Ureter (tissue), 1 donor: ENCODE measurements at places on chromosomes 13 and 19.

DNA sequence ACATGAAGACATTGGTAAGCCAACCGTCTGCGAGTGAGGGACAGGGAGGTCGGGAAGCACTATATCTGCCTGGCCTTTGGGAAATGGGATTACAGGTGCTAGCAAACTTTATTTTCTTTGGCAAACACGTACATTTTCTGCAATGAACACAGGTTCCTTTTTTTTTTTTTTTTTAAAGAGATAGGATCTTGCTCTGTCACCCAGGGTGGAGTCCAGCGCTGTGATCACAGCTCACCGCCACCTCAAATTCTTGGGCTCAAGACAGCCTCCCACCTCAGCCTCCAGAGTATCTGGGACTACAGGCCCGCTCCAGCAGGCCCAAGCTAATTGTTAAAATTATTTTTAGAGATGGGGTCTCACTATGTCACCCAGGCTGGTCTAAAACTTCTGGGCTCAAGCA is 24.2 kb downstream of the ELAVL1 start:
- no peak for DNase-seq

DNA sequence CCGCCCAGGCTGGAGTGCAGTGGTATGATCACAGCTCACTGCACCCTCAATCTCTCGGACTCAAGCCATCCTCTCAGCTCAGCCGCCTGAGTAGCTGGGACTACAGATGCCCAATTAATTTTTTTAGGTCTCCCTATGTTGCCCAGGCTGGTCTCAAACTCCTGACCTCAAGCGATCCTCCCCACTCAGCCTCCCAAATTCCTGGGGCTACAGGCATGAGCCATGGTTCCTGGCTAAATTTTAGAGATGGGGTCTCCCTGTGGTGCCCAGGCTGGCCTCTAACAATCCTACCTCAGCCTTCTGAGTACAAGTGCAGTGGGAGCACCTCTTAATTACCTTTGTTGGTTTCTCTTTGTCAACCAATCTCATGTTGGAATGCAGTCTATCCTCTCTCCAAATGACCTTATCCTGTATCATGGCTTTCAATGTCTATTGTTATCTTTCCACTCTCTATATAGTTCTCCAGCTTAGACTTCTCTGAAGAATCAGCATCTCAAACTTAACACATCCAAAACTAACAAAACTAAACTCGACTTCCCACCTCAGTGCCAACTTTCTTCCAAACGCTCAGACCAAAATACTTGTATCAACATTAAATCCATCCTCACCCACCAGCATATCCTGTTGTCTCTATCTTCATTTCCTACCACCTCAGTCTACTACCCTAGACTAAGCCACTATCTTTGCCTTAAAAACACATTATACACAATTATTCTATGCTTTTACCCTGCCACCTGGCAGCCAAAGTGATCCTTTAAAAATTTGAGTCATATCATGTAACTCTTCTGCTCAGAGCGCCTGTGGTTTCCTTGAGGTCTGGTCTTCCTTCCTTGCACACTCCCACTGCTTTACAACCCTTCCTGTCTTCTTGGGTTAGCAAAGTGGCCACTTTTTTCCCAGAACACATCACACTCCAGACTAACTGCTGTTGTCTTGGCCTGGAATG is 6.7 kb downstream of the TPT1 start:
- no peak for DNase-seq

DNA sequence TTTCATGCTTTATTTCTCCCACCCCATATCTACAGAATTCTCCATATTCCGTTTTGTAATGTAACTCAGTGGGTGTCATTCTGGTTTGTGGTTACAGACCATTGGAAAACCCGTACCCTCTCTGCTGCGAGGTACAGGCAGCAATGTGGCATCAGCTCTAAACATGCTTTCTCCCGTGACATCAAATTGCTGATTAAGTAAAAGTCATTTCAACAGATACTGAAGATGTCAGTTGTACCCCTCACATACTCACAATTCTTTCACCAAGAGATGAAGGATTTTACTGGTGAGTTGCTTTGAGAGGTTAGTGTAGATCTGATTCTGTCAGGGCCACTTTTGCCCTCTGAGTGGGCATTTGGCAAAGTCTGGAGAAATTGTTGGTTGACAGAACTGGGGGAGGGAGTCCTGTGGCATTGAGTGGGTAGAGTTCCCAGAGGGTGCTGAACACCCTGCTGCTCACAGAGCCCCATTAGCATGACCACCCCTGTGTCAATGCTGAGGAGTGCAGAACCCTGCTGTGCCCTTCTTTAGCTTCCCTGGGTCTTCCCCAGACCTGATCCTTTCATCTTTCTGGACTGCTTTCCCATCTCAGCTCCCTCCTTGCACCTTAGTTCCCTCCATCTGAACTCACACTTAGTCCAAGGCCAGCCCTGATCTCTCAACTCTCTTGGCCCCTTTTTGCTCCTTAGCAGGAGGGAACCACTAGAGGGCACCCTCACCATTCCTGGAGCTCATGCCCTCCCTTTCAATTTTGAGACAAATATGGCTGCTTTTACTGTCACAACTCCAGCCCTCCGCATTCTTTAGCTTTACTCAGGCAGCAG is 39.9 kb upstream of the CEACAM8 start:
- DNase-seq, result no peak

GRCh38 chr13:90070837-90071525 is 1276.5 kb upstream of the MIR17HG start:
- DNase-seq, result no peak

DNA sequence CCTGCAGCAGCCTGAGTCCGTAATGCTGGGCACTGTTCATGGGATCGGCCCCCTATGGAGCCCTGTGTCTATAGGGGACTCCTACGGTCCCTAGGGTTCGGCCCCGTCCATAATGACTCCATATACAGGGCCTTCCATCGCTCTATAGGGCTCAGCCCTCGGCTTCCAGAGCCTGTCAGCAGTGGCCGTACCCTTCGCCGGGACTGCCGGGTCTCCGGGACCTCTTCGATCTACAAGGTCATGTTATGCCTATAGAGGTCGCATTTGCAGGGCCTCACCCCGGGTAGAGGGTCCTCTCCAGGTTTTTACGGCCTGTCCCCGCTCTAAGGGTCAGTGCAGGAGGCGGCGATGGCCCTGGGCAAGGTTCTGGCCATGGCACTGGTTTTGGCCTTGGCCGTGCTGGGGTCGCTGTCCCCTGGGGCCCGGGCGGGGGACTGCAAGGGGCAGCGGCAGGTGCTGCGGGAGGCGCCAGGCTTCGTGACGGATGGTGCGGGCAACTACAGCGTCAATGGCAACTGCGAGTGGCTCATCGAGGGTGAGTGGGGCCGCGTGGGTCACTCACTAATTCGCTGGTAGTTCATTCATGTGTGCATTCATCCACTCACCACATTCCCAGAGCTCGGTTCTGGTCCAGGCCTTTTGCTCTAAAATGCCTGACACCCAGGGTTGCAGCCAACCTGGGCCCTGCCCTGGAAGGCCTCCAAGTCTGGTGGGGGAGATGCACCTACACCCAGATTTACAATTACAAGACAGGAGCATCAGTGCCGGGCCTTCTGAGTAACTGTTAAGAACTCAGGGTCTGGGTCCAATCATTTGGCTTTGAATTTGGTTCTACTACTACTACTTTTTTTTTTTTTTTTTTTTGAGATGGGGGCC is 699 bp downstream of the MEGF8 start:
- no peak for DNase-seq
